Activated naive CD4-positive, alpha-beta T cell treated with anti-CD3 and anti-CD28 coated beads, Interleukin-2, amount 10 ng/mL, durations not matched to agents 7 days and 5 days (primary cell): ENCODE measurements at places on chromosomes 7 and 10.

DNA sequence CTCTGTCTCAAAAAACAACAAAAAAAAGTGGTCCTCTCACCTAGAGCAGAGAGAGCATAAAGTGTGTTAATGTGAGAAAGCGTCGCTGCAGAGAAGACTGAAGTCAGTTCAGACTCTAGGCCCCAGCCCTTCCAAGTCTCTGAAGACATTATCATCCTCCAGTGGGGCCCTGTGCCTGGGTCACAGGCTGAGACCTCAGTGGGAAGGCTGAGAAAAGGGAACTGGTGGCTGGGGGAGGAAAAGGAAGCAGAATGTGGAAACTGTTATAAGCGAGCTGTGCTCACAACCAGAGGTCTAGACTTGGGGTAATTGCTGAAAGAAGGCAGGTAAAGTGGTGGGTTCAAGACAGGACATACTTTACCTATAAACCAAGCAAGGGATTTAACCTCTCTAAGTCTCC lies 4.9 kb upstream of the RRP12 start:
- DNase-seq, result no peak

DNA sequence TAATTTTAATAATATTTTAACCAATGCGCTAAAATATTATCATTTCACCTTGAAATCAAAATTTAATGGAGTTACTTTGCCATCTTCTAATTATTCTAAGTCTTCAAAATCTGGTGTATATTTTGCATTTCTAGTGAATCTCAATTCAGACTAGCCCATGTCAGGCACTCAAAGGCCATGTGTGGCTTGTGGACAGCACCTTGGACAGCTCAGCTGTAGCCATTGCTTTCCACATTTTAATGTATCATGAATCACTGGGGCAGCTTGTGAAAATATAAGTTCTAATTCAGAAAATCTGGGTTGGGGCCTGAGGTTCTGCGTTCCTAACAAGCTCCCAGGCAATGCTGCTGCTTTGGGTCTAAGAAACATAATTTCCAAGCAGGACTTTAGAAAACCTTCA lies 57.2 kb downstream of the MGAM2 start:
- DNase-seq, result no peak

GRCh38 chr10:128934492-128934891 lies 532.5 kb upstream of the MGMT start:
- DNase-seq, result no peak

DNA sequence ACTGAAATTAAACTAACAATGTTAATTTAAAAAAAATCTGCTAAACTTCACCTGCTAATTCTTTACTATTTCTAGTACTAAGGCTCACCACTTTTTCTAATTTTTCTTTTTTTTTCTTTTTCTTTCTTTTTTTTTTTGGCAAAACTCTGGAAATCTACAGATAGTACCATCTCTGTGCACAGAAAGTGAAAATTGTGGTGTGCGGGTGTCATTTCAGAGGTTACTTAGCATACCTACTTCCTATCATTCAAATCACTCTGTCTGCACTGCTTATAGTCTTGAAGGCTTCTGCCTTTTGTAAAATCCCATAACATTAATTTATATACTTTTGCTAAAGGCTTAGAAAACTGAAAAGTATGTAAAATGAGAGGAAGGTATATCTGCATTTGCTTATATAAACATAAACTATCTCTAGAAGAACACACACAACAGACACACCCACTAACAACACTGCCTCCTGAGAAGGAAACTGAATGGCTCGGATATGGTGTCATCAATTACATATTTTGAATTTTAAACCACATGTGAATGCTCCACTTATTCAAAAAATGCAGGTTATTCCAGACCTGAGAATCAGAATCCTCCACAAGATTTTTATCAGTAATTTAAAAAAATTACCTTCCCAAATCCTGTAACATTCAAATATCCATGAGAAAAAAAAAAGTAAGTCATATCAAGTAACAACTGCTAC lies 229.5 kb downstream of the PARD3 start:
- DNase-seq, result no peak

DNA sequence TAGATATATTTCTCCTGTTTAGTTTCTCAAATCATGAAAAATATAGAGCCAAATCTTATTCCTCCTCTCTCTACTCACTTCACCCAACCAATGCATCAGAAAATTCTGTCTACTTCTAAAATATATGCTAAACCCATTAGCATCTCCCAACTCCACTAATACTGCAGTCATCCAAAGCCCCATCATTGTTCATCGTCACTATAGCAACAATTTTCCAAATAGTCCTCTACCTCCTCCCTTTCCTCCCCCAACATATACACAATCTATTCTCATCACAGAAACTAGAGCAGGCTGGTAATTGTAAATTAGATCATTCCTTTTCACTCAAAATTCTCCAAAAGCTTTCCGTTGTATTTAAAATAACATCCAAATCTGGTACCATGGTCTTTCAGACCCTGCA lies 38.4 kb upstream of the C10orf120 start:
- DNase-seq, result no peak

- DNase-seq, result peak; percentile 44
Observed at GRCh38 chr7:95509199-95509598, 23.5 kb downstream of the ASB4 start.

GRCh38 chr7:112143582-112143981 lies 62.6 kb downstream of the DOCK4 start:
- no peak for DNase-seq

GRCh38 chr10:62239994-62240393 lies 28.6 kb downstream of the RTKN2 start:
- DNase-seq, result no peak

- DNase-seq, result no peak
Observed at GRCh38 chr7:87507446-87507845, 32.0 kb upstream of the ABCB4 start.

DNA sequence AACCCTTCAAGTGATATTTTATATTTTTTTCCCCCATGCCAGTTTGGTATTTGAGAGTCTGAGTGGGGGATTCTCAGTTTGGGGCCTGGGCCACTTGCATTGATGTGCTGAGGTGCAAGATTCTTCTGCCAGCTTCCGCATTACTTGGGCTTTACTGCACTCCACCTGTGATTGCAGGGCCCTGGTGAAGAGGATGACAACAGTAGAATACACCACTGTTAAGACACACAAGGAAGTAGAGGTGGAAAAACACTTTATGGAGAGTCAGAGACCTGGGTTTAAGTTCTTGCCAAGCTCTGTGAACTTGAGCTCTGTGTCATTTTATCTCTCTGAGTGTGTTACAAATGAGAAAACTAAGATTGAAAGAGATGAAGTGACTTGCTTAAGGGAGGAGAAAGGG lies 209.4 kb downstream of the LRMDA start:
- DNase-seq, result no peak

DNA sequence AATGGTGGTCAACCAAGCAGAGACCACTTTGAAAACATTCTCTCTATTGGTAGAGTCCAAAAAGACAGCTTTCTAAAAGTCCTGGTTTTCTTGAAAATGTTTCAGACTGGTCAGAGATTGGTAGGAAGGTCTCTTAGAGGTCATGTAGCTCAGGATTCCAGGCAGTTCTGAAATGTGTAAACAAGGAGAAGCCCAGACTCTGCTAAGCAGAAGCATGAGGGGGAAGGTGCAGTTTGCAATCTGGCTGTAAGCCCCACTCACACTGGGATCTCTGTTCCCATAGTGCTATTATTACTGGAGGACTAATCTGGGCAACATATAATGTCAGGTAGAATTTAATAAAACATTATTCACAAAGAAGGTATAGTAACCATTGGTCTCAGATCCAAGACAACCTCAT lies 101.1 kb downstream of the MAGI2 start:
- no peak for DNase-seq

DNA sequence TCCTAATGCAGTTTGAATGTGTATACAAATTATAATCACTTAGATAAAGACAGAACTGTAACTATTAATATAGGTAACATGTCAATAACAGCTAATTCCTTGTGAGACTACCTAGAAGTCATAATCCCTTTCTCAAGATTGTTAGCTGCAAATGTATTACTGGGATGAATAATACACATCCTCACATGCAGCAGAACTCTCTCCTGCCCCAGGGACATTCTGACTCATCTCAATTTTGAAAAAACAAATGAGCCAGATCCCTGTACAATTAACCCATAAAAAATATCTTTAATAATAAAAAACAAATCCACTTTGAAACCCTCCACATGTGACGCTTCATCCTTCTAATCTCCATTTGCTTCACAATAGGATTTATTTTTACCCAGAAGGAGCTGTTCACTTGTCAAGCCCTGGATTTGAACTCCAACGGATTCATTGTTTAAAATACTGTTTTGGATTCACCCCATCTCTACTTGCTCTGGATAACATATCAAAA lies 428.4 kb upstream of the TEX47 start:
- DNase-seq, result no peak
